ENCODE measurements at places on chromosomes 12 and 14.
A peak's percentile ranks its signal among the peaks of the same experiment; 100 is the strongest.

DNA sequence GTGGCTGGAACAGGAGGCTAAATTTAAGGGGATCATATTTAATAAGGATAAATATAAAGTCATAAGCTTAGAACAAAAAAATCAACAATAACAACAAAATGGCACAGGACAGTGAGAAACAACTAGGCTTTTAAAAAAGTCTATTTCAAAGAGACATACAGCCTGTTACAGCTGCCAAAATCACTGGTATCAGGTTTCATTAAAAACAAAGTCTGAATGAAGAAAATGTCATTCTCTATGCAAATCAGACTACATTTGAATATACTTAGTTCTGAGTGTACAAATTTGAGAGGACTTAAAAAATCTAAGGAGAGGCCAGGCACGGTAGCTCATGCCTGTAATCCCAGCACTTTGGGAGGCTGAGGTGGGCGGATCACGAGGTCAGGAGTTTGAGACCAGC is 44.0 kb downstream of the TFCP2 start:
- H3K4me1 ChIP-seq: no peaks in the 10 kb centered on the region
- no peak overlapping the region for H3K27ac ChIP-seq
- no peaks in the 10 kb centered on the region for H3K27me3 ChIP-seq
- DNase-seq: no peak
- no peaks in the 10 kb centered on the region for H3K36me3 ChIP-seq

DNA sequence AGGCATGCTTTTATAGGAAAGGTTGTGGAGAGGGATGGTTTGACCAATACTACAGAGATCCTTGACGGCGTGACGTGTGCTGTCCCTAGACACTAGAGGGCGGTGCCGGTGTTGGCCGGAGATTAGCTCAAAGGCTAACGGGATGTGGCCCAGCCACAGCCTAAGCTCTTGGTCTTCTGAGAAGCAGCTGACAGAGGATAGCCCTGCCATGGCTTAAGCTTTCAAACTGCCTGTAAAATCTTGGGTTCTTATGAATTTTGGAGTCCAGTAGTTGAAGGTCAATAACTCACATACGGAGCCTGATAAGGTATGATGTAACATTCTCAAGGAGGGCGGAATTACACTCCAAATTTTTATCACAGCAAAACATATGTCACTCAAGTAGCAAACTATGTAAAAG is 515.7 kb upstream of the ATXN7L3B start:
- H3K4me1 ChIP-seq: no peaks in the 10 kb centered on the region
- no peak overlapping the region for H3K27ac ChIP-seq
- H3K36me3 ChIP-seq: no peaks in the 10 kb centered on the region
- no peak for DNase-seq
- H3K4me3 ChIP-seq: no peak overlapping the region

DNA sequence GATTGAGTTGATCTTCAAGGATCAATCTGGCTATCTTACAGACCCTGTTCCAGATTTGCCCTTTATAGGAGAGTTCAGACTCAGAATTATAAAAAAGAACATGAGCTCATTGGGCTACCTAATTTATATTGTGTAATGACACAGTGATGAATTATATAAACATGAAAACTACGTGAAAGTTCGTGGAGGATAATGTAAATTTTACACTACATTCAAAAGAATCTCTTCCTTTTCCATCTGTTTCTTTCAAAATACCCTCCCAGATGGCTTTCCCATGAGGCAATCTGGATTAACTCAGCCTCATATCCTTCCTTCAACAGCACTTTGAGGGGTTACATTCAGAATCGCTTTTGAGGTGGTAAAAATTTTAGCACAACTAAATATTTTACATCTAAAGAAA is 129.3 kb downstream of the HMGA2 start:
- no peaks in the 10 kb centered on the region for H3K27me3 ChIP-seq
- no peak for DNase-seq
- no peak overlapping the region for H3K4me3 ChIP-seq
- H3K36me3 ChIP-seq: no peaks in the 10 kb centered on the region
- no peak overlapping the region for H3K27ac ChIP-seq

DNA sequence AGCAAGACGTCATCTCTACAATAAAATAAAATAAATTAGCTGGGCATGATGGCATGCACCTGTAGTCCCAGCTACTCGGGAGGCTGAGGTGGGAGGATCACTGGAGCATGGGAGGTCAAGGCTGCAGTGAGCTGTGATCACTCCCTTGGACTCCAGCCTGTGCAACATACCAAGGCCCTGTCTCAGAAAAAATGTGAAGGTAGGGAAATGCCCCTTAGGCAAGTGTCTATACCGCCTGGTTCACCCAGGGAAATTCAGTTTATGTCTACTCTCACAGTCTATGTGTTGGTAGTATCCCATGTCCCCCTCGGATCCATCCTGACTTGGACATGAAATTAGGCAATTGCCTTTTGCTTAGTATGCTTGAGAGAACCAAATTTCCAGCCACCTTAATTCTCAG is 88.4 kb upstream of the TMEM132C start:
- no peaks in the 10 kb centered on the region for H3K36me3 ChIP-seq
- H3K27ac ChIP-seq: no peak overlapping the region
- H3K27me3 ChIP-seq: no peaks in the 10 kb centered on the region
- DNase-seq: no peak

GRCh38 chr12:21940549-21941505 is at the start of gene ABCC9:
ABCC9 (minus strand) TSS chr12:21941426; CDS start chr12:21936674, 4,752 bp downstream.
- peak within 1 kb of the TSS; percentile 3 for H3K4me3 ChIP-seq
- H3K27ac ChIP-seq: no peak within 1 kb of the TSS
- no peak for DNase-seq
- H3K4me1 ChIP-seq: no peaks in the 10 kb centered on the region
- H3K36me3 ChIP-seq: no peaks in the 10 kb centered on the region

DNA sequence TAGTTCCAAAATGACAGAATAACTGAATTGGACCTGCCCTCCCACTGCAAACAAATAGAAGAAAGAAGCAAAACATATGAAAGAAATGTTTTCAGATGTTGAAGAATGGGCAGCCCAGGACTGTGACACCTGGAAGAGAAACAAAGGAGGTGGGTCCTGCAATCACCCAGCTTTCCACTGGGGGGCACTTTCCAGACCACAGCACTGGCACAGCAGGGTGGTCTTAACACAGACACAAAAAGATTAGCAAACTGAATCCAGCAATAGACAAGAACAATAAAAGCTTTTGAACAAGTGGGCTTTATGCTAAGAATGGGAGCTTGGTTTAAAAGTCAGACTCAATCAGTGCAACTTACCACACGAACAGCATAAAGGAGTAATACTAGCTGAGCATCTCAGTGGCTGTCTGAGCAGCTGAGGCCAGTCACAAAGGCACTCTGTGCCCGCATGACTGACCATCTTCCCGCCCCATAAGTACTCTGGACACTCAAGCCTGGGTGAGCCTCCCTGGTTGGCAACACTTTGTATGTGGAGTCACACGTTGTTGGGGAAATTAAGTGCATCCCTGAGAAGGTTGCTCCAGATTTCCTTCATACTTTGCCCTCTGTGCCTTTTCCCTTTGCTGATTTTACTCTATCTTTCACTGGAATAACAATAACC is 27.7 kb downstream of the JKAMP start:
- no peak overlapping the region for H3K27ac ChIP-seq
- H3K27me3 ChIP-seq: no peaks in the 10 kb centered on the region
- H3K36me3 ChIP-seq: no peaks in the 10 kb centered on the region
- no peak for DNase-seq

- DNase-seq: no peak
- H3K36me3 ChIP-seq: no peaks in the 10 kb centered on the region
- no peaks in the 10 kb centered on the region for H3K4me1 ChIP-seq
Measured at GRCh38 chr14:71607056-71607455, 325.2 kb upstream of the RGS6 start.

DNA sequence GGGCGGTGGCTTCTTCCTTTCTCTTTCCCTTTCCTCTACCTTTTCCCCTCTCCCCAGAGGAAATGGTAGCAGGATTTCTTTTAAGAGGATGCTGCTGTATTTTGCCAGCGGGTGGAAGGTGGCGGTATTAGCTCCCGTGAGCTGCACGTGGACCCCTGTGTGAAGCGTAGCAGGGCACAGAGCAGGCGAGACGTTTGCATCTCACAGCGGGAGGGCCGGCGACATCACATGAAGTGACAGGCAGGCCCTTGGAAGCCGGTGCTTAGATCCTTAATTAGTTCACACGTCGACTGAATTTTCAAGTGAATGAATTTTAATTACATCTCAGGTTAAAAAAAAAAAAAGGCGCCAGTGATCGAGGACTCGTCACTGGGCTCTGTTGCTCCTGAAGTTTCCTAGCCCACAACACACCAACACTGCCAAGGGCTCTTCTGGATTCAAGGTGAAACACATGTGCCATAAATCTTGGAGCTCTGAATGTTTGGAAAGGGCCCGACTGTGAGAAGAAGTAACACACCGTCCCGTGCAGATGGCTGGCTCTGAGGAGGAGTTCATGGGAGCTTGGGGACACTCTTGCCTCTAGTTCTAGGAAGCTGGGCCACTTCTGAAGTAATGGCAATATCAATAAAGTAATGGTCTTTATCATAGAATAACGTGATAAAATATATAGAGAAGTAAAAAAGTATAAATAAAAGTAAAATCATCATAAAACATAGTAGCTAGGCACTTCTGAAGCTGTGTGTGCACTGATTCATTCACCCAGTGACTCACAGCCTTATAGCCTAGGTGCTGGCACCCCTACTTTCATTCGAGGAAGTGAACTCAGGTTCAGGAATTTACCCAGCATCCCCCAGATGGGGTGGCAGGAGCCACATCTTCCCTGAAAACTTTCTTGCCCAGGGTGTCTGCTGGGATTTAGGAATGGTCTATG is 75.3 kb downstream of the AACS start:
- no peaks in the 10 kb centered on the region for H3K36me3 ChIP-seq
- H3K27me3 ChIP-seq: no peaks in the 10 kb centered on the region
- DNase-seq: no peak
- H3K4me1 ChIP-seq: no peaks in the 10 kb centered on the region
- H3K27ac ChIP-seq: no peak overlapping the region

GRCh38 chr12:13534645-13535398 is 338.3 kb downstream of the EMP1 start:
- H3K4me3 ChIP-seq: no peak overlapping the region
- no peaks in the 10 kb centered on the region for H3K27me3 ChIP-seq
- H3K36me3 ChIP-seq: no peaks in the 10 kb centered on the region
- no peak overlapping the region for H3K27ac ChIP-seq
- DNase-seq: no peak
- H3K4me1 ChIP-seq: no peaks in the 10 kb centered on the region

DNA sequence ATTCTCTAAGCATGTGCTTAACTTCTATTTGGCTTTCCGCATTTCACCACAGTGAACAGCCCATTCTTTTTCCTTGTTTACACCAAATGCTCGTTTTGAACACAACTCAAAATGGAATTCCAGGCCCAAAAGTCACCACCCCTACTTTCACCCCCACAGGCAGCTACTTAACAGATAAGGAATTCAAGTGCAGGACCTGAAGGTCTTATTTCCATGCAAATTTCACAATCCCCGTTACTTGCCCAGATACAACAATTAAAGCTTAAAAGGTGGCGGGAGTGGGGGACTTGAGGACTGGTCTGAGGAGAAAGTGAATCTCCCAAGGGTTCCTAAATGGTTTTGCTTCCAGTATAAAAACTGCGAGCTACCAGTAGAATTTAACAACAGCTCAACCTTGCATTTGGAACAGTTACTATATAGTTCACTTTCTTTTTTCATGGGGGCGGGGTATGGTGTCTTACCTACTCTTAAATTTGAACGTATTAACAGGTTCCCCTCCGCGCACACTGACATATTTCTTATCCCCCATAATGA is 3.7 kb downstream of the USP44 start:
- no peaks in the 10 kb centered on the region for H3K36me3 ChIP-seq
- H3K27me3 ChIP-seq: no peaks in the 10 kb centered on the region
- H3K4me1 ChIP-seq: no peaks in the 10 kb centered on the region
- H3K27ac ChIP-seq: peak overlapping the region; percentile 74

DNA sequence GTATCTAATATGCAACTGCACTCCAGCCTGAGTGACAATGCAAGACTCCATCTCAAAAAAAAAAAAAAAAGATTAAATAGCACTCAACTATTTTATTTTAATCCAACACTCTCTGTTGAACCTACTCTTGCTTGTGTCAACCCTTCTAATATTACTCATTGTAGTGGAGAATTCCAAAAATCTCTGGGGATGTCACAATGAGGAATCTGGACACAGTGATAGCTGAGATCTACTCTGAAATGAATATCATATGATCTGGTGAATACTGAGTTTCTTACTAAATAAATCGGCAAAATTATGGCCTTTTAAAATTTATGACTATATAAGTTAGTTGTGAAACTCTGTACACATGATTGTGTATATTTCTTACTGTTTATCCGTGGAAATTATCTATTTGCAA is 418.2 kb downstream of the BCAT1 start:
- H3K4me1 ChIP-seq: no peaks in the 10 kb centered on the region
- no peak overlapping the region for H3K27ac ChIP-seq
- no peak for DNase-seq
- no peaks in the 10 kb centered on the region for H3K36me3 ChIP-seq
- no peaks in the 10 kb centered on the region for H3K27me3 ChIP-seq

GRCh38 chr14:102993523-102993922 is 63.8 kb downstream of the CDC42BPB start:
- no peaks in the 10 kb centered on the region for H3K36me3 ChIP-seq
- no peak overlapping the region for H3K4me3 ChIP-seq
- H3K27ac ChIP-seq: no peak overlapping the region
- H3K27me3 ChIP-seq: no peaks in the 10 kb centered on the region

DNA sequence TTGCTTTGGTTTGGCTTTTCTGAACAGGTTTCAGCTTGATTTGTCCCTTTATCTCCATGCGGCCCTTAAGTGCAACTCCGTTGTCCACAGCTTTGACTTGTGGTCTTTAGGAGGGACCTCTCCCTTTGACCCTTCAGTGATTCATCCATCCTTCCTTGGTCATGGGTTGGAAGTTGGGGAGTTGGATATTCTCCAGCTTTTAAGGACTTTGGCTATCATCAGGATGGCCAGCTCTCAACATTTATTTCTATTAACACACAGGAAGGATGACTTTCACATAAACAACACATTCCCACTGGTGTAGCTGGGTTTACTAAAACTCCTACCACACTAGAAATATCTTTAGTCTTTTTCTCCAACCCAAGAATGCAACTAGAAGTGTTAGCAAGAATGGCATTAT is 50.9 kb upstream of the E2F7 start:
- no peaks in the 10 kb centered on the region for H3K27me3 ChIP-seq
- DNase-seq: no peak
- no peaks in the 10 kb centered on the region for H3K4me1 ChIP-seq

DNA sequence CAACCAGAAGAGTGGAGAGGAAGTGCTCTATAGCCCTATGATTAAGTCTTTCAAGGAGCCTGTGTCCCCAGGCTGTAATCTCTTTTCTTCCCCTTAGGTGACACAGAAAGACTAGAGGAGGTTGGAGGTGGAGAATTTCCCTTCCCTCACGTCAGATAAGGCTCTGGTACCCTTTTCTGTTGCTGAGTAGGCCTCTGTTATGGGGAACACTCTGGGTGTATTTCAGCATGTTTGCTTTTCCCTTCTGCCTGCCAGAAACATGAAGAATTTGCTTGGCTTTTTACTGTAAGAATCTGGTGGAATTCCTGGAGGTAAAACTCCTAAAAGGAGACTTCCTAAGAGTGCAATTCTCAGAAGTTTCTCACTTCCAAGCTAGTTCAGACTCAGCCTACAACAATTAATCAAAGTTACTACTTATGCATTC is 58.3 kb downstream of the SIX1 start:
- no peaks in the 10 kb centered on the region for H3K27me3 ChIP-seq
- DNase-seq: no peak
- no peaks in the 10 kb centered on the region for H3K4me1 ChIP-seq
- H3K27ac ChIP-seq: no peak overlapping the region
- no peaks in the 10 kb centered on the region for H3K36me3 ChIP-seq
- H3K4me3 ChIP-seq: no peak overlapping the region

- no peak overlapping the region for H3K27ac ChIP-seq
- no peak for DNase-seq
- no peaks in the 10 kb centered on the region for H3K27me3 ChIP-seq
- no peaks in the 10 kb centered on the region for H3K36me3 ChIP-seq
Measured at GRCh38 chr14:27366596-27366995, 768.8 kb upstream of the NOVA1 start.
